ENCODE measurements at places on chromosomes 3 and 15.
A peak's percentile ranks its signal among the peaks of the same experiment; 100 is the strongest.

DNA sequence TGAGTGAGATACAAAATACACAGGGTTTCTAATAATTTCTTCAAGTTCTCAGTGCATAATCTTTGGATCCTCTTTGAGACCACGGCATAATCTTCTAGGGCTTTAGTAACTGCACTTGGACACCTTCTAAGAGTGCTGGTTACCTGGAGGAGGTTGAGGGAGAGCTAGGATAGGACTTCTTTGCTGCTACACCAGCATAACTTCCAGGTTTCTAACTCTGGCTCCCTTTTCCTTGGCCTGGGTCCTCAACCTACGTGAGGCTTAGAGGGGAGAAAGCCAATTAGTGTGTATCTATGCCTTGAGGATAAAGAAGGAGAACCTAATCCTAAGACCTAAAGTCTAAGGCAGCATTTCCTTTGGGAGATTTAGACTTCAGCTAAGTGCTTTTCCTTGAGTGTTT lies 184.8 kb downstream of the LSAMP start:
- no peak for DNase-seq

GRCh38 chr3:129377615-129378014 lies 50.8 kb downstream of the EFCAB12 start:
- no peak for DNase-seq

GRCh38 chr3:23921052-23921511 lies 4.2 kb downstream of the RPL15 start:
- no peak for DNase-seq

DNA sequence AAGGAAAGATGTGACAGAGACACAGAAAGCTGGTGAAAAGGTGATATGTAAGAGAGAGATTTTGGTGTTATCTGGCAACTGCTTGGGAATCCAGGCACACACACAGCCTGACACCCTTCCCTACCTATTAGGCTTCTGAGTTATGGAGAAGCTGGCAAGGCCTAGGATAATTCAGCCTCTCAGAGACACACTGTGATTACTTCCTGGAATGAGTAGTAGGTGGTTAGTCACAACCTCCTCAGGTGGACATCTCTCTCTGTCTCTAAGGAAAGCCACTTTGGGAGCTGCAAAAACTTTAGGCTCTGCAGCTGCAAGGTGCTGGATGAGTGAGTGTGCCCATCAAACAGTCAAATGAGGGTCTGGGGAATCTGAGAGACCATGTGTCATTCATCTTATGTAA lies 201.9 kb downstream of the PDCD6IP start:
- DNase-seq, result no peak

DNA sequence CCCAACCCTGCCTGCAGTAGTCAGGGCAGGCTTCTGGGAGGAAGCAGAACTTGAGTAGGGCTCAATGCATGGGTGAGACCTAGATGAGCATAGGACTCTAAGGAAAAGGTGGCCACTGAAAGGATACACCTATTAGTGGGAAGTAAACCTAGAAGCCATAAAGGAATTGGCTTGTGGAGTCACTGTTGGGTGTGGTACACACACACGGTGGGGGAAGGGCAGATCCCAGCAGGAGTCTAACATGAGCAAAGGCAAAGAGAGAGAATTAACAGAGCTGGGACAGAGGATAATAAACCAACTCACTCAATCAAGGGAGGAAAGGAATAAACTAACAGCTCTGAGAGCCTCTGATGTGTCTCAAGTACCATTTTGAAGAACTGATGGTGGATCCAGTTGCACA lies 23.1 kb downstream of the DAPK2 start:
- DNase-seq, result no peak

- DNase-seq, result no peak
Measured at GRCh38 chr15:57143511-57144078, 225.2 kb downstream of the TCF12 start.

GRCh38 chr3:13544951-13545651 lies 3.8 kb upstream of the FBLN2 start:
- DNase-seq, result no peak

DNA sequence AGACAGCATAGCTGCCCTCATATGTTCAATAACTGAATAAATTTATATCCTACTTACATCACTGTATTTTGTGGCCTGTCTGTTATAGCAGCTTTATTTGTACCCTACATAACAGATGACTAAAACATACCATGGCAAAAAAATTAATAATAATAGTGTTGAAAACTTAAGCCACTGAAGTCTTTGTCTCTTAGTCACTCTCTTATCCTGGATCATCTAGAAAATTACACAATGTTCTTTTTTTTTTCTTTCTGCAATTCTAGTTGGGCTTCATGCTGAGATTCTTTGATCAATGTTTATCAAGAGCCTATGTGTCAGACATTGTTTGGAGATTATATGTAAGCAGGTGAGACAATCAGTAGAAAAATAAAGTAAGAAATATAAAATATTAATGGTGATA lies 519.3 kb upstream of the ARPP21 start:
- no peak for DNase-seq

DNA sequence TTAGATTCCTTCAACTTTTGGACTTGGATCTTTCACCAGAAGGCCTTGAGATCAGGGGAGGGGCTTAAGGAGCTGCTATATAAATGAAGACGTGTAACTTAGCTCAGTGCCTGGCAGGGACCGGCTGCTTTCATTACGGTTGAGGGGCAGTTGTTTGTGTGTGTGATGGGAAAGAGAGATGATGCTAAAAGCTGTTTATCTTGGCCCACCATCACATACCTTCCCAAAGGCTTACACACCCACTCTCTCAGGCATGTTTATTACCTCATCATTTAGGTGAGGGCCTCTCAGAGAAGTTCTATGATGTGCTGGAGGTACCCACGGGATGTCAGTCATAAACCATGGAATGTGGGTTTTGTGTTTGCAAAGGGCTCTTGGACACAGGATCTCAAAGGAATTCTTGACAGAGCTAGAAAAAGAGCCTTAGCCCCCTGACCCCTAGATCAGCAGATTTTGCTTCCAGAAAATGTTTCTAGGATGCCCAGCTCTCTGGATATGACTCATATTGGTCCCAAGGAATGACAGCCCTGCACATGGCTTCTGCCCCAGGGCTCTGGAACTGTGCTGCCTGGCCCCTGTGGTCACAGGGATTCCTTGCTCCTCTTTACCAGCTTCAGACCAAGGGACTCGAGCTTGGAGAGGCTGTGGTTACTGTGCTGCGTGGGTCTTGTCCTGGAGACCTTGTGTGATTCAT lies 15.9 kb upstream of the SMAD3 start:
- DNase-seq, result no peak

- DNase-seq, result no peak
Measured at GRCh38 chr3:140273542-140274195, 338.7 kb downstream of the CLSTN2 start.

- no peak for DNase-seq
Measured at GRCh38 chr15:77002436-77002835, 7.5 kb downstream of the PSTPIP1 start.

DNA sequence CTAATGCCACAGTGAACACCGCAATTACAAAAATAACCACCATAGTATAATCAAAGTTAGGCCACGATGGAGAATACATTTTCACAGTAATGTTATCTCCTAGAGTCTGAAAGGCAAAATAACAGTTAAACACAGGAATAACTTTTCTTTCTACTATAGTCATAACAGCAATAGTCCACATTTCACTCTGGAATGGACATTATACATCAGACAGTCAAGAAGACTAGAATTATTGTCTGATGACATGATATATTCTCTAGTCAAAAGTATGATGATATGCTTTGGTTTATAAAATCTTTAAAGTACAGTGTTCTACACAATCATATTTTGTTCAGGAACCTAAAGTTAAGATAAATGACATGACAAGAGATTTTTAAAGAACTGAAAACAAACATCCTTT lies 18.0 kb downstream of the SPPL2A start:
- DNase-seq, result no peak

- no peak for DNase-seq
Measured at GRCh38 chr3:11389386-11390268, 117.4 kb downstream of the ATG7 start.

DNA sequence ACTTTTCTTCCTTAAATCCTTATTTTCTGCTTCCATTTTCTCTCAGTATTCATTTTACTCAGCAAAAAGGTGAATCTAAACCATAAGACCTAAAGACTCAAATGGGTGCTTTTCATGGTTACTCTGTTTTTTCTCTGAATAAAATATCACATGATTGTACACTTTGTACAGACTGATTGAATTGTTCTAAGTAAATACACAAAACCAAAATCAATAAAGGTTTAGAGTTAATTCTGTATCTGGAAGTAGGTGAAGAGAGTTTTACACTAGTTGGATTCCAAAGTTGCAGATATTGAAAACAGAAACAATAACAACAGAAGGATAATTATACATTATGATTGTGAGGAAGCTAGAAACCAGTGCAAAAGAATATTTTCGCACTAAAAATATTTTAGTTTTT lies 546.2 kb downstream of the TUSC7 start:
- no peak for DNase-seq

DNA sequence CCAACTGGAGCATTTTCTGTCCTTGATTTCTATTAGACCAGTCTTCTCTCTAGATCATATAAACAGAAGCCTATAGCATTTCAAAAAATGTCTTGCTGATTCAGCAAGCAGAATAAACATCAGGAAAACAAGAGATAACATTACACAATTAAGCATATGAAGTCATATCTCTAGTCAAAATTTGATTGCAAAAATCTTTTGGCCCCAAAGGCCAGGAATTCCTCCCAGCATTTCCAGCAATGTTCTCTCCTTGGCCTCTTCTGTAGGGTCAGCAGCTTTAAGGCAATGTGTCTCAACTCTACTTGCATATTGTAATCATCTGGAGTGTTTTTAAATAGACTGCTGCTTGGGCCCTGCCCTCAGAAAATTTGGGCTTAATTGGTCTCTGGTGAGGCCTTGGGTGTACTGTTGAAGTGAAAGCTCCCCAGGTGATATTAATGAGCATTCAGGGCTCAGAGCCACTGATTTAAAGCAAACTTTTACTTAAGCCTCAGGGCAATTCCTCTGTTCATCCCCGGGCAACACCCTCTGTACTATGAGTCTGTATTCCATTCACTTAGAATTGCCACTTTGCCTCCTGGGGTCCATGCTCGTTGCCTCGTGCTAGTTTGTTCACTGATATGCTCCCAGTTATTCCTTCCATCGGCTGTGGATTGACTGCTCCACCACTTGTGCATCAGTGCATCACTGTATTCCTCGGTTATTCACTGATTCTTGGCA lies 1072.6 kb downstream of the ROBO2 start:
- no peak for DNase-seq

- DNase-seq, result no peak
Measured at GRCh38 chr15:39680868-39681267, 100.0 kb downstream of the THBS1 start.

DNA sequence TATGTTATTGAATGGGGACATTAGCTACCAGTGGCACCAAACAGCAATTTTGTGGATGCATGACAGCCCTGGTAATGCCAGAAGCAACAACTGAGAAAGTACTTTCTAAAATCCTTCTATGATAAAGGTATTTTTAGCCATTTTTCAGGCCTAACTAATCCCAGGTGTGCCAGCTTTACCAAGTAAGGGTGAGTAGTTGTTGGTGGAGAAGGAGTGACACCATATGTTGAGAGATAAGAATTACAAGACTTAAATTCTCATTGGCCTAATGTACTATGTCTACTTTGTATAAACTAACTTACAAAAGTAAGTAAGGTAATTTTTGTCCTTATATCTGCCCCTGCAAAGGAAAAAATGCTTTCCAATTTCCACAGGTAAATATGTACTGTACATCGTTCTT lies 4.1 kb upstream of the COX17 start:
- peak; percentile 40 for DNase-seq

DNA sequence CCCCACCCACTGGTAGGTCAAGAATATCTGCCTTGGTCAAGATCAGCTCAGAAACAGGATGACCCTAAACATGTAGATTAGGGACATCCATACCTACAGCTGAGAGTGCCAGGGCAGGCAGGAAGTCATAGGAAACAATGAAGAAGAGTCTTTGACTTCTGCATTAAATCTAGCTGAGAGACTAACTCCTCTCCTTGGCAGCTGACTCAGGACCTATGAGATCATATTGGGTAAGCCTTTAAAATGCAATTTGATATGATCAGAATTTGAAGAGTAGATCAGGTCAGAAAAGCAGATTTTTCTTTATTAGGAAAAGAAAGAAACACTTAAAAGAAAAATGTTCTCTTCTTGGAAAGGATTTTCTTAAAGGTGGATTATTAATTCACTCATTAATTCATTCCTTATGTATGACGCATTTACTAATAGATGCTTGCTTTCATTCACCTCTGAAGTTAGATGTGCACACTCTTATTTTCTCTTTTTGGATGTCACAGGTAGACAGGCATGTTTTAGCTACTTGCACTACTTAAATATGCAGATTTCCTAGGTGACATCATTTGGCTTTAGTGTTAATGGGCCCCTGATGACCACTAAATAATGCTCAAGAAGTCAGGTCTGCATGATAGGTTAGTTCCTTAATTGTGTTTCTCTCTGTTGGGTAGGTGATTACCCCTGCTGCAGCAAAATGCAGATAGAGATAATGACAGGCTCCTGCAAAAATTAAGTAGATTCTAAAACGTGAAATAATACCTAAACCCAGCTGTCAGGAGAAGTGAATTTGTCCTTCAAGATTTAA lies 35.7 kb upstream of the GSK3B start:
- no peak for DNase-seq

- DNase-seq, result no peak
Measured at GRCh38 chr3:38366082-38366481, 19.5 kb downstream of the XYLB start.

- DNase-seq, result peak; percentile 83
Measured at GRCh38 chr3:194573680-194574437, 59.4 kb downstream of the TMEM44 start.

DNA sequence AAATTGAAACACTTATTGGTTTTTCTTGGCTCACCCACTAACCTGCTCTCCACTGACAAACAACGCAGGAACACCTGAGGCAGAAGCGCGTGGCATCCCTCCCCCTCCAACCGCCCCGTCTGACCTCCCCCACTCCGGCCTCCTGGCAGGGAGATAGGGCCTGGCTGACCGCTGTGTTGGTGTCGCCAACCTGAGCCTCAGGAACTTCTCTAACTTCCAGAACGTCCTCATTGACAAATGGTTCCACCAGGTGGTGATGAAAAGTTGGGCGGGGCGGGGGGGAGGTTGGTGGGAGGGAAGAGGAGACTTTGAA lies 22.8 kb downstream of the IL17RD start:
- DNase-seq, result no peak

- DNase-seq, result no peak
Measured at GRCh38 chr3:61563313-61564271, 2.2 kb downstream of the PTPRG start.

DNA sequence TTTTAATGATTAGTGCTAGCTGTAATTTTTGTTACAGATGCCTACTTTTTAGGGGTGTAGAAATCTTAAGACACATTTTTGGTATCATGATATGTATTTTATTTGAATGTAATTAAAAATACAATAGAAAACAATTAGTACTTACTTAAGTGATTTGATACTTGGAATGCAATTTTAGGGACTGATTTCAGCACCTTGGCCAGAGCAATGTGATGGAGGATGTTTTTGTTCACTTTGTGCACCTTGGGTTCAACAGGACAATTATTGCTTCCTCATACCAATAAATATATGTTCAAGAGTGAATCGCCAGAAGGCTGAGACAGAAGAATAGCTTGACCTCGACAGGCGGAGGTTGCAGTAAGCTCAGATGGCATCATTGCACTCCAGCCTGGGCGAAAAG lies 22.3 kb downstream of the GMNC start:
- no peak for DNase-seq

- DNase-seq, result no peak
Measured at GRCh38 chr3:13526626-13526949, 22.3 kb upstream of the FBLN2 start.

- no peak for DNase-seq
Measured at GRCh38 chr3:111128884-111129283, 57.3 kb downstream of the NECTIN3 start.

Measured in HuH-7 (cell line).